ENCODE measurements at places on chromosomes 7 and 10.

- DNase-seq: no peak
Measured at GRCh38 chr7:134831862-134832261, 52.4 kb downstream of the CALD1 start.

GRCh38 chr7:49486974-49487829 lies 286.2 kb upstream of the VWC2 start:
- DNase-seq: no peak

GRCh38 chr10:30186371-30186875 lies 127.0 kb upstream of the JCAD start:
- DNase-seq: peak; percentile 6

DNA sequence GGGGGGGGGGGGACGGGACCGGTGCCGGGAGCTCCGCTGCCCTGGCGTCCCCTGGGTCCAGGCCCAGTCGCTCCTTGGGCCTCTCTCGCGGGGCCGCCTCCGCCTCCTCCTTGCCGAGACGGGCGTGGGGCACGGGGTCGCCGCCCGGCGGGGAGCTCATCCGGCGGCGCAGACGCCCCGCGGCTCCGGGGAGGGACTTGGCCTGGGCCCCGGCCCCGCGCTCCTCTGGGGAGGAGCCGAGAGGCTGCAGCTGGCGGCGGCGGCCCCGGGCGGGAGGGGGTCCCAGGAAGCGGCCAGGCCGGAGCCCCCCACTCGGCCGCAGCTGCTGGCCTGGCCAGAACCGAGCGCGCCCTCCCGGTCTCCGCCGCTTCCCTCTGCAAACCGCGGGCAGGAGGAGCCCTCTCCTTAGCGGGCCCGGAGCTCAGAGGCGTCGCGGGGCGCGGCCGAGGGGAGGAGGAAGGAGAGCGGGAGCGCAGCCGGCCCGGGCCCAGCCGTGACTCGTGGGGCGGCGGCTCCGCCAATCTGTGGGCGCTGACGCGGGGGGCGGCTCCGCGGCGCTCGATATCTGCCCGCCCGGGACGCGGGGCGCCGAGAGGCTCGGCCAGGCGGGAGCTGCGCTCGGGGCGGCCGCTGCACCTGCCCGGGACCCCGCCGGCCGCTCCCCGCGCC lies at the start of gene FAM20C:
FAM20C (plus strand) TSS at position 591 of the 669 bp plus-strand sequence. CDS start 629 bp downstream, outside the sequence.
- DNase-seq: peak; percentile 91

GRCh38 chr10:83978681-83979383 lies 160.5 kb upstream of the GHITM start:
- DNase-seq: no peak

DNA sequence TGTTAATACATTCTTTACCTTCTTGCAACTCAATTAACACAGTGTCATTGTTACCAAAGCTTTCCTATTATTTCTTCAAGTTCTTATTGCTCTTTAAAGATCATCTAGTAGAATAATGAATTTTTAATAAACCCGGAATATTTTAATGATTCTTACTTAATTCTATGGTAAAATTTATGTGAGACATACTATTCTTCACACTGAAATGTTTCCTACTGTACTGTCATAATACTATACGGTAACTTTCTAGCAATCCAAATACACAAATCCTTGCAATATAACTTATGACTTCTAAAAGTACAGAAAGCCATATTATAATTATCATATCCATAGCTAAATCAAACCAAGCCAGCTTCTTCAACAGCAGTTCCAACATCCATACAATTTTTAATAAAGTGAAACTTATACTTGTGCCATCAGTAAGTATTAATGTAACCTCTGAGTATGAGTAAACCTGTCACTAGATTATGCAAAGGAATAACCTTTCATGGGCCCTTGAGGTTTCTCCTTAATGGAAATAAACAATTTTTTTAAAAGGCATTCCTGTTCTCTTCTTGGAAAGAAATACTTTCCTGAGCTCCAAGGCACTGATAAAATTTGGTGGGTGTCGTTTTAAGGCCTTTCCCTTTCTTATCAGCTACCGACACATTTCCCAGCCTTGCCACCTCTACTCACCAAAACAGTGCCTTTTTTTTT lies 87.4 kb downstream of the IMMP2L start:
- DNase-seq: no peak

DNA sequence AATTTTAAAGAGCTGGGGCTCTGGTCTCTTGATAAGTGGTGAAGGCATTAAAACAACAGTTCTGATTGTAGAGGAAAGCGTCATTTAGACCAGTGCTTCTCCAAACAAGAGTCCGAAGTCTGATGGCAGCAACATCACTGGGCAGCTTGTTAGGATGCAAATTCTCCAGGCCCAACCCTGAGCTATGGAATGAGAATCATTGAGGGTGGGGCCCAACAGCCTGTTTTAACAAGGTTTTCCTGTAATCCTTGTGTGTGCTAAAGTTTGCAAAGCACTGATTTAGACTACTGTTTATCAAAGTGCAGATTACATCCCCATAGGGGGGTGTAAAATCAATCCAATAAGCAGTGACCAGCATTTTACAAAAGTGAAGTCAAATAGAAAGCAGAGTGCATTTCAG lies 2.6 kb upstream of the ZNRF2 start:
- DNase-seq: no peak

DNA sequence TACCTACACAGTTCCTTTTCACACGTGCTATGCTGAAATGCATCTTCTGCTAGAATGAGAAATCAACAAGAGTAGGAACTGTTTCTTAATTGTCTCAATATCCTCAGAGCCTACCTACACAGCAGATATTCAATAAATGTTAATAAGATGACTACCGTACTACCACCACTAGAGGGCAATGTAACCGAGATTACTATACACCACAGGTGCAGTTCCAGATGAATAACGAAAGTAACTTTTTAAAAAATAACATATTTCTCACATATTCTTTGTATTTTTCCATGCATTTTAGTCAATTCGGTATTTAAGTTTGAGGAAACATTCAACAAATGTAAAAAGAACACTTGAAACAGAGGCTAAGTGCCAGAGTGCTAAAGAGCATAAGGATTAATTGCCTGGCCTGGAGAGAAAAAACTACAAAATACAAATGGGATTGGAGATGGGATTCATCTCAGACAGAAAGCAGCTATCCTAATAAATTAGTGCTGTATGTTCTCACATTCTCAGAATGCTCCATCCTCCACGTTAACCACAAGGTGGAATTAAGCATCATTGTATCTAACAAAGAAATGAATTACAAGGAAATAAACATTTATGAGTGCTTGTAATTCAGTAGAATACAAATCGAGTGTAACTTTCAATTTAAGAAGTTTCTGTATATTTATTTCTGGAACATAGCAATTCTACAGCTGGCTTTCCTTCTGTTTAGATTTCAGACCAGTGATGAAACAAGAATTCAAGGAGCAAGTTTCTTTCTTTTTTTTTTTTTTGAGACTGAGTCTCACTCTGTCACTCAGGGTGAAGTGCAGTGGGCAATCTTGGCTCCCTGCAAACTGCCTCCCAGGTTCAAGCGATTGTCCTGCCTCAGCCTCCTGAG lies 20.3 kb upstream of the HECTD2 start:
- peak; percentile 40 for DNase-seq

- no peak for DNase-seq
Measured at GRCh38 chr7:71409550-71410157, 277.7 kb downstream of the GALNT17 start.

DNA sequence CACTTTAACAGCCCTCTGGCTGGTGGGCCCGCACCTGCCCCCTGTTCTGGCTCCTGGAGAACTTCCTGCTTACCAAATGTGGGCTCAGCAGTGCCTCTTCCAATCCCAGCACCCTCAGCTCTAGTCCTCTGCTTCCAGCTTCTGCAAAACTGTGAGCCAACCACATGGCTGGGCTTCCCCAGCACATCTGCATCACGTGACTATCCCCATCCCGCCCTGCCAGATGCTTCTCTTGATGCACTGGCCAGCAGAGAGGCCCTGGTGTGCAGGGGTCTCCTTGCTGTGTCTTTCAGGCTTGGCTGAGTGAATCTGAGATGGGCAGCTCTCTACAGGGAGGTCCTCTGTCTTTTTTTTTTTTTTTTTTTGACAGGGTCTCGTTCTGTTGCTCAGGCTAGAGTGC lies 43.8 kb upstream of the DMBT1 start:
- DNase-seq: no peak

- DNase-seq: no peak
Measured at GRCh38 chr7:22318376-22318775, 38.6 kb downstream of the RAPGEF5 start.
